ENCODE measurements at places on chromosomes 11 and 22. TPM values are rescaled to one million over a fixed set of nuclear protein-coding genes. Genes with fewer than 3 reads are reported as not detected.

DNA sequence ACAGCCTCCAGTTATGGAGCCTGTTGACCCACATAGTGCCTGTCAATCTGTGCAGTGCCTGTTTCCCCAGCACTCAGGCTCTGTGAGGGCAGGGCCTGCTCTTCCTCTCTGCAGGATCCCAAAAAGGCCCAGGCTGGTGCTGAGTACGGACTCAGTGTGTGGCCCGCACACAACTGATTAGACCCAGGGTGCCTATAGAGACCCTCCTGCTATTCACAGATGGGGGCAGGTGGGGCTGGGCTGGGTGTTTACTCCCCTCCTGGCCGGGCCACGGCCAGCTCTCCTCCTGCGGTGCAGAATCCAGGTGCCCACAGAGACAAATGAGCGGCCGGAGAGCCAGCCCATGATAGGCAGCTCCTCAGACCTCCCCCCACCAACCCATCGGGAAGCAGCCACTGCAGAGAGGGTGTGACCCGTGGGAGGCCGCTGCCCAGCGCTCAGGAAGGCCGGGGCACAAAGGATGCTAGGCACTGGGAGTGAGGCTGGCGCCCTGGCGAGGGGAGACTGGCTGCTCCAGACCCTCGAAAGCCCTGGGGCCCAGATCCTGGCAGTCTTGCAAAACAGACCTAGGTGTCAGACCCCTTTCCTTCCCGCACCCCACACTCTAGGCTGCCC, 239.0 kb downstream of the CTTN start:
- no peak for DNase-seq
- no peaks in the 10 kb centered on the region for H3K4me1 ChIP-seq
- no peak overlapping the region for H3K4me3 ChIP-seq
- H3K27ac ChIP-seq = no peak overlapping the region
- no peaks in the 10 kb centered on the region for H3K27me3 ChIP-seq

Gene MAPK8IP2
- 0.26 TPM for total RNA-seq

Gene SCARF2
- total RNA-seq = 3.5 TPM

GRCh38 chr22:42805016-42805997, 51.8 kb downstream of the ARFGAP3 start:
- H3K4me1 ChIP-seq = peaks cover 8% of the 10 kb centered on the region
- no peak overlapping the region for H3K4me3 ChIP-seq
- peaks cover 54% of the 10 kb centered on the region for H3K36me3 ChIP-seq
- H3K27ac ChIP-seq = no peak overlapping the region
- no peak for DNase-seq
- no peaks in the 10 kb centered on the region for H3K27me3 ChIP-seq

Gene ELFN2
- 0.49 TPM for total RNA-seq
